ENCODE measurements at places on chromosomes 7 and 10. TPM values are rescaled to one million over a fixed set of nuclear protein-coding genes. Genes with fewer than 3 reads are reported as not detected.

Gene CRHR2
- total RNA-seq: 0.77 TPM

Gene AOC1
- 0.26 TPM for total RNA-seq

Gene LOXL4
- total RNA-seq: 8.2 TPM

Gene PITRM1
- 80.0 TPM for total RNA-seq

Gene RASSF4
- 11.3 TPM for total RNA-seq

Gene PNLIPRP2
- 0.23 TPM for total RNA-seq

Gene PON2
- 32.0 TPM for total RNA-seq

Gene GSTO2
- 12.6 TPM for total RNA-seq

Gene SLC39A12
- not detected for total RNA-seq

Gene CABCOCO1
- total RNA-seq: 10.1 TPM

Gene PRSS1
- 0.82 TPM for total RNA-seq

Gene ANKRD61
- total RNA-seq: not detected

Gene GPR37
- 0.36 TPM for total RNA-seq

Gene ARMC3
- 1.7 TPM for total RNA-seq

Gene TAS2R16
- not detected for total RNA-seq

Gene TBX20
- not detected for total RNA-seq

Gene CCDC172
- not detected for total RNA-seq

Gene PPP1R3C
- 2.9 TPM for total RNA-seq

Gene A1CF
- not detected for total RNA-seq

Gene TMEM184A
- total RNA-seq: not detected

Gene STAG3
- total RNA-seq: 2.0 TPM

Gene POLD2
- 76.9 TPM for total RNA-seq

Gene BICC1
- 29.2 TPM for total RNA-seq

Gene GOLGA7B
- total RNA-seq: 0.22 TPM

Gene POLR2J2
- 8.1 TPM for total RNA-seq

Gene HNRNPA2B1
- total RNA-seq: 352 TPM

Gene PNLIP
- 4.4 TPM for total RNA-seq

Gene TMEM270
- not detected for total RNA-seq

Gene LRRTM3
- total RNA-seq: 1.4 TPM

Gene SCRN1
- 34.0 TPM for total RNA-seq

Gene ANXA8
- total RNA-seq: 1.3 TPM

Gene TEX47
- not detected for total RNA-seq

Gene CADPS2
- 26.3 TPM for total RNA-seq

Gene DPYSL4
- 0.95 TPM for total RNA-seq

Gene PIP
- total RNA-seq: 0.92 TPM

Gene MUC12
- 0.24 TPM for total RNA-seq

Gene NKX1-2
- total RNA-seq: not detected

Gene CYP26C1
- total RNA-seq: 0.05 TPM
